ENCODE measurements at places on chromosomes 12 and 14.

GRCh38 chr12:102602521-102602920 is 122.2 kb upstream of the IGF1 start:
- no peak for DNase-seq

- DNase-seq: no peak
Measured at GRCh38 chr14:76937181-76938091, 91.1 kb downstream of the IRF2BPL start.

- no peak for DNase-seq
Measured at GRCh38 chr12:26126340-26127284, 1.8 kb upstream of the BHLHE41 start.

GRCh38 chr14:101859958-101860357 is 98.4 kb downstream of the PPP2R5C start:
- DNase-seq: no peak

DNA sequence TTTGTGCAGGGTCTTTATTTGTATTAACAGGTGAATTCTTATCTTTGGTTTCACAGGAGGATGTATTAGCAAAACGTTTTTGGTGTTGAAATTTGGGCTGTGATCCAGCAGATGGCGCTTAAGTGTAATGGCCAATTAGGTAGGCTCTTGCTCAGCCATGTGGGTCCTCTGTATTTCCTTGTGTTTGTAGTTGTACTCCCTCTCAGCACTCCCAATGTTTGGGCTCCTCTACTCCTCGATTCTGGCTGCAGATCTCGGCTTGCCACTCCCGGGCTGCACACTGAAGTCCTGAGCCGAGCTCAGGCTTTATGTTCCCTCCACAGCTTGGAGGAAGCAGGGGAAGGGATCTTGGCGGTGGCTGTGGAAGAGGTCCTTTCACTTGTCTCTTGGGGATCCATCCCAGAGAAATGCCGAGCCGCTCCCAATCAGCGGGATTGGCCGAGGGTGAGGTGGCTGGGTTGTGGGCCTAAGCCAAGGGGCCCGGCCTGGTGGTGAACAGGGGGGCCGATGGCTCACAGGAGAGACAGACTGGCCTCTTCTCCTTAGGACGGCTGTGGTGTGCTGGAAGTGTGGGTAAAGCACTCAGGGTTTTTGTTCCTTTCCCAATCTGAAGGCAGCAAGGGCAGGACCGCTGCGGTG is 133.7 kb downstream of the AEBP2 start:
- DNase-seq: peak; percentile 64

DNA sequence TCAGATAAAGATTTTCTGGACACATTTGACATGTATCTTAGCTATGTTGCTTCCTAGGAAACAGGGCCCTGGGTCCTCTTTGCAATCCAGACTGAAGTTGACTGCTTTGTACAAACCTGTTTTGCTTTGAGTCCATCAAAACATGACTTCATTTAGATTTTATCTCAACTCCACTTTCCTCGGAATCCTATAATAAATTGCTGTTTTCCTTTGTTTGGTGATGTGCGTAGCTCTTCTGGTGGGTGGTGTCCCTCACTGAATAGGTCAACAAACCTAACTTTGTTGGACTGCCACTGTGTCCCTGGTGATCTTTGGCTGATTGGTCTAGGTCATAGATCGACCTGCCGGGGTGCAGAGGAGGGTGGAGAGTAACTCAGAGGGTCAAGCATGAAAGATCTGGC is 735 bp upstream of the P2RX7 start:
- no peak for DNase-seq

DNA sequence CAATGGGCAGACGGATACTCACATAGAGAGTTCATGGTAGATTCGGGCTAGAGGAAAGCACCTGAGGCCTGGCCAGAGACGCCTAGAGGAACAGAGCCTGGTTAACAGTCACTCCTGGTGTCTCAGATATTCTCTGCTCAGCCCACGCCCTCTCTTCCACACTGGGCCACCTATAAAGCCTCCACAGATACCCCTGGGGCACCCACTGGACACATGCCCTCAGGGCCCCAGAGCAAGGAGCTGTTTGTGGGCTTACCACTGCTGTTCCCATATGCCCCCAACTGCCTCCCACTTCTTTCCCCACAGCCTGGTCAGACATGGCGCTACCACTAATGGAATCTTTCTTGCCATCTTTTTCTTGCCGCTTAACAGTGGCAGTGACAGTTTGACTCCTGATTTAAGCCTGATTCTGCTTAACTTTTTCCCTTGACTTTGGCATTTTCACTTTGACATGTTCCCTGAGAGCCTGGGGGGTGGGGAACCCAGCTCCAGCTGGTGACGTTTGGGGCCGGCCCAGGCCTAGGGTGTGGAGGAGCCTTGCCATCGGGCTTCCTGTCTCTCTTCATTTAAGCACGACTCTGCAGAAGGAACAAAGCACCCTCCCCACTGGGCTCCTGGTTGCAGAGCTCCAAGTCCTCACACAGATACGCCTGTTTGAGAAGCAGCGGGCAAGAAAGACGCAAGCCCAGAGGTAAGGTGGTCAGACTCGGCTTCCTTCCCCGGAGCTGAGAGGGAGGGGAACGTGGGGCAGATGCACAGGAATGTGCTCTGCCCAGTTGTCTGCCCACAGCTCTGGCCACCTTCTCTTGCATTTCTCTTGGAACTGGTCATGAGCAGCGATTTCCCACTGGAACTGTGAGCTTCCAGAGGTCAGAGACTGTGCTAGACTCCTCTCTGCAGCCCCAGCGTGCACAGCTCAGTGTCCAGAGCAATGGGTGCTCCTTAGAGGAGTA is at the start of gene CD4:
Gene CD4 (plus strand): TSS at position 557 of the 953 bp plus-strand sequence. CDS start 10,611 bp downstream, outside the sequence.
- DNase-seq: peak; percentile 61

GRCh38 chr14:91870001-91870400 is 2.7 kb upstream of the TC2N start:
- peak; percentile 84 for DNase-seq
